ENCODE measurements at places on chromosomes 5 and 9.

- no peak for DNase-seq
These were observed 675 bp upstream of the SPAAR start for GRCh38 chr9:35908504-35909125.

GRCh38 chr5:33941090-33941489, 4.9 kb downstream of the RXFP3 start:
- no peak for DNase-seq

GRCh38 chr5:60340326-60340725, 359.6 kb downstream of the DEPDC1B start:
- no peak for DNase-seq

DNA sequence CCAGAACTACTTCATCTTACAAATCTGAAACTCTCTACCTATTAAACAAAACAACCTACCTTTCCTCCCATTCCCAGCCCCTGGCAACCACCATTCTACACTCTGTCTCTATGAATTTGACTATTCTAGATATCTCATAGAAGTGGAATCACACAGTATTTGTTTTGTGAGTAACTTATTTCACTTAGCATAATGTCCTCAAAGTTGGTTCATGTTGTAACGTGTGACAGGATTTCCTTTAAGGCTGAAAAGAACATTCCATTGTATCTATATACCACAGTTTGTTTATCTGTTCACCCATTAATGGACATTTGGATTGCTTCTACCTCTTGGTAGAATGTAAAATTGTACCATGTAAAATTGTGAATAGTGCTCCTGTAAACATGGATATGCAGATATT, 70.1 kb upstream of the NXNL2 start:
- DNase-seq: no peak

DNA sequence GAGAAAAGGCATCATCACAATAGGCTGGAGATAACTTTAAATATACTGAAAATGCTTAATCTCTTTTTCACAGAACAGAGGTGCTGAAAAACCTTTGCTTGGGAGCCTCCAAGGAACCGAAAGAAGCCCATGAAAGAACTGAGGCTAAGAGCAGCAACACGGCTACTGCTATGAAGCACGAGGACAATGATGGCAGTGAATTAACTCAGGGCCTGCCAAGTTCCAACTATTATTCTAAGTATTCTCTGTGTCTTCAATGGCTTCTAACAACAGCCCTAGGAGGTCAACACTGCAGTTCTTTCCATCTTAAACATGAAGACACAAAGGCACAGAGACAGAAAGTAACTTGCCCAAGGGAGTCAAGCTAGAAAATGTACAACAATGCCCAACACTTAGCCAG, 293.0 kb upstream of the DAP start:
- no peak for DNase-seq

GRCh38 chr9:123365287-123365880, 9.4 kb downstream of the CRB2 start:
- DNase-seq: no peak

GRCh38 chr9:79220251-79220650, 351.5 kb upstream of the TLE4 start:
- no peak for DNase-seq

DNA sequence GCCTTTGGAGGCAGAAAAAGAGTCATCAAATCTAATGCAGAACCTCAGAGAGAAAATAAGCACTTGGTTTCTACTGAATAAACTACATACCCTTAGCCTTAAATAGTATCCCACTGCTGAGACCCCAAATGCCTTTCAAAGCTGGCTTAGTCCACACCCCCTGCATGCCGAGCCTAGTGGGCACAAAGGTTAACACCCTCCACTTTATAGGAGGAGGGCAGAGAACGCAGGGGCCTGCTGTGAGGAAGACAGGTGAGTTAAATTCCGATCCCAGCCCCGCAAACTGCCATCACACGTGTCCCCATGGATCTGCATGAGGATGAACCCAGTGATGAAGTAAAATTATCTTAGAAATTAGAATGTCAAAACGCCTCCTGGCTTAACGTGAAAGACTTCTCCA, 19.5 kb upstream of the HSD17B3 start:
- no peak for DNase-seq

- no peak for DNase-seq
These were observed 695 bp upstream of the NDFIP1 start for GRCh38 chr5:142107736-142108431.

- DNase-seq: no peak
These were observed 116.5 kb upstream of the DAPK1 start for GRCh38 chr9:87381050-87381711.

- DNase-seq: no peak
These were observed 66.9 kb downstream of the TMEM252 start for GRCh38 chr9:68473790-68474189.

DNA sequence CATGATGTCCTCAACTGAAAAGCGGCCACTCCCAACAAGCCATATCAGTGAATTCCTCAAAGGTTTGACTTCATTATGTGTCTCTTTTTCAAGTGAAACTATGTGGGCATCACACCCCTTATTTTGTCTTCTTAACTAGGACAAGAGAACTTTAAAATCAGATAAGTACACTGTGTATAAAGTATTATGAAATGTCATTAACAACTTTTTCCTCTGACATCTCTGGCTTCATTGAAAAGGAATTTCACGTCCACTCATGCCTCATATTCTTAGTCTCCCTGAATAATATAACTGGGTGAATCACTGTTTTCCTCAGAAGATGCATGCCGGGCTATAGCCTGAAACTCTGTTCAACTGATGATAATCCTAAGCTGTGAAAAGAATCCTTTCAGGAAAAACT, 415.8 kb downstream of the ACTL7B start:
- DNase-seq: no peak

DNA sequence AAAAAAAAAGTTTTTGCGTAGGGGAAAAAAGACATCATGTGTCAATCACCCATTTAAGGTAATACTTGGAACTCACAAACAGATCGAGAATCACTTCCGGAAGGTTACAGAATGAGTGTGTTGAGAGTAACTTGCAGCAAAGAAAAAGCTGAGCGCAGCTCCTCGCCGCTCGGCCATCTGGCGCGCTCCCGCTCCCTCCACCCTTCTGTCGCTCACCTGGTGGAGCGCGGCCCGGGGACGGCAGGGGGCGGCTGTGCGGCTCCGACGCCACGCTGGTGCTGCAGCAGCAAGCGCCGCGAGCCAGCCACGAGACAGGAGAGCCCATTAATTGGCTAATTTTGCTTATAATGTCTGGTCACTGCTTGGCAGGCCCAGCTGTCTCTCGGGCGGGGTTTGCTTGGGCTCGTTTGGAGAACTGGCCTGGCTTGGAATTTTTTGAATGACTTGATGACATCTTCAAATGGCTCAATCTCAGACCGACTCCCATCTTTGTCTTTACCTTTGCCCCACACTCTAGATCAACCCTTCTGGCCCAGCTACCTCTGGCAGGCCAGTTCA, 601.8 kb downstream of the CCDC171 start:
- no peak for DNase-seq

DNA sequence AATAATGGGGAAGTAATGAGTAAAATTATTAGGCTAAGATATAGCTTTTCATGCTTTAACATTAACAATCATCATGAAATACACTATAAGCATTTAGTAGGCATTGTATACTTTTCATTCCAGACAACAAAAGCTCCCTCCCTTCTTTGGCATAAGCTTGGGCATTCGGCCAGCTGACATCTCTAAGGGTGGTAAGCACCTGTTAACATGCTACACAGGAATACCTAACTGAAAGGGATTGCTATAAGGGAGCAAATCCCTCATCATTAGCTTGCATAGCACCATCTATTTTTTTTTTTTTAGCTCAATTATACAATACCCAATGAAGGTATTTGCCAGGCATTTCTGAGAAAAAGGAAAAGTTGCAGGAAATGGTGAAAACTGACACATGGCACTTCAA, 16.6 kb downstream of the STRBP start:
- DNase-seq: no peak
